ENCODE measurements at places on chromosomes 12 and 14.

GRCh38 chr12:52155048-52155868 is 36.6 kb downstream of the KRT80 start:
- no peak for DNase-seq

DNA sequence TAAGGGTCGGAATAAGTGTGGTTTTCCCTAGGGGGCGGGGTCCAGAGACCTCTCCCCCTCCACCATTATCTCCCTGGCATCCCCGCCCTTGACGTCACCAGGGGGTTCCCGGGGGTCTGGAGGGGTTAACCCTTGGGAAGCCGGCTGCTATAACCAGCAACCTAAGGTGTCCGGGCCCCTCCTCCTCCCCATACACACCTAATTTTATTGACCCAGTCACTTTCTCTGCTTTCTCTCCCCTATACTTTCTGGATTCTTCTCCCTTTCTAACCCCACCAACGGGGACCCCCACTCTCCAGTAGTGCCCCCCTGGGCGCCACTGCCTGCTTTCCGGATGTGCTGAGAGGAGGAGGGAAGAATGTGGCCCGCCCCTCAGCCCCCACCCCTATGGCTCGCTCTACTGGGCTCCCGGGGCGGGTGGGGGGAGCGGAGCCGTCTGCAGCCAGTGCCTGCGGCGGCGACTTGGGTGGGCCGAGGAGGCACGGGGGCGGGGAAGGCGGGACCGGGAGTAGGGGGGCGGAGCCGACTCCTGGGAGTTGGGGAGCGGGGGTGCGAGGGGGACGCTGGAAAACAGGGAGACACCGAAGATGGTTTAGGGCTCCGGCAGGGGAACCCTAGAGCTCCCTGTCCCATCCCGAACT is 1.8 kb downstream of the GLI1 start:
- DNase-seq = peak; percentile 74

GRCh38 chr14:50451854-50452253 is 55.2 kb upstream of the CDKL1 start:
- DNase-seq = no peak

GRCh38 chr12:116615141-116615861 is 56.1 kb downstream of the MAP1LC3B2 start:
- no peak for DNase-seq

DNA sequence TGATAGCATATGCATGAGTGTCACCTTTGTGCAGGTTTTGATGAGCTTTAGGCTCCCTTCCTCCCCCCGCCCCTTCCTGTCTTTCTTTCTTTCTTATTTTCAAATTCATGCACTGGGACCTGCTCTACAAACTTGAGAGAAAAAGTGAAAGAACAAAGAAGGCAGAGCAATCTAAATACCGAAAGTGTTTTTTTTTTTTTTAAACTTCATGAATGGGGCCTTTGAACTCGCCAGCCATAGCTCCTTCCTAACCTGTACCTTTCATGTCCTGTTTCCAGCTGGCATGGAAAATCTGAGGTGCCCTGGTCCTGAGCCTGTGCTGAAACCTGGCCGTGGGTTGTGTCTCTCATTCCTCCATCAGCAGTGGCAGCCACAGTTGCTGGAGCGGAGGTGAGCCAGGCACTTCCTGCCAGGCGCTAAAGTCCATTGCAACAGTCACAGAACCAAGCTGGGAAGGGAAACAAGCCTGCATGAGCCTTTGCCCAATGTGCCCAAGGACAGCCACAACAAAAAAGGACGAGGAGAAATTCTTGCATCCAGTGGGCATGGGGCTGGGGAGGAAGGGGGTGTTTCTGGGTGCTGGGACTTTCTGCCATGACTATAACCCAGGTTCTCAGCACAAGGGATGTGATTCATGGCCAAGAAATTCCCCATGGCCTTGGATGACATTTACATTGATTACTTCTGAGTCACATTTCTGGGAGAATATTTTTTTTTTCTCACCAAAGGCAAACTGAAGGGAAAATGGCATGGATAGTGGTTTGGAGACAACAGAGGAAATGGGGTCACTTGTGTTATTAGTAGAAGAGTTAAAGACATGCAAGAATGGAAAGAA is 102.7 kb downstream of the TMEM30B start:
- DNase-seq = no peak

- no peak for DNase-seq
These were observed 57.9 kb downstream of the SLC38A1 start for GRCh38 chr12:46210873-46211439.

GRCh38 chr14:104187931-104188726 is 49.7 kb downstream of the KIF26A start:
- DNase-seq = no peak

DNA sequence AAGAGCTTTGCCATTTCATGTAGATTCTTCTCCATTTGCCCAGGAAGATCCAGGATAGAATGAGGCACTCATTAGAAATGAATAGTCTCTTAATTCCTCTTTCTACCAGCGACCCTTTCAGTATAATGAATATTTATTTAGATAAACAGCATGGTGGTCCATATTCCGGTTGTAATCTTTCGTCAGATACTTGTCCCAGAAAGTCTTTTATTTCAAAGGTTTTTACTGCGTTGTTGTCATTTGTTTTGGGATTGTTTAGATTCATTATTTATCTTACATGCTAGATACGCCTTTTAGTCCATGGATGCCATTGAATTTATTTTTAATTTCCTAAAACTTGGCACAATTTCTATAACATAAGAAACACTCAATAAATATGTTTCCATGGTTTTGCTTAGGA is 139.7 kb upstream of the FLRT2 start:
- DNase-seq = no peak

- DNase-seq = no peak
These were observed 12.1 kb downstream of the SLC7A8 start for GRCh38 chr14:23171222-23171975.

- peak; percentile 45 for DNase-seq
These were observed 1.2 kb upstream of the WSB2 start for GRCh38 chr12:118061873-118062843.

DNA sequence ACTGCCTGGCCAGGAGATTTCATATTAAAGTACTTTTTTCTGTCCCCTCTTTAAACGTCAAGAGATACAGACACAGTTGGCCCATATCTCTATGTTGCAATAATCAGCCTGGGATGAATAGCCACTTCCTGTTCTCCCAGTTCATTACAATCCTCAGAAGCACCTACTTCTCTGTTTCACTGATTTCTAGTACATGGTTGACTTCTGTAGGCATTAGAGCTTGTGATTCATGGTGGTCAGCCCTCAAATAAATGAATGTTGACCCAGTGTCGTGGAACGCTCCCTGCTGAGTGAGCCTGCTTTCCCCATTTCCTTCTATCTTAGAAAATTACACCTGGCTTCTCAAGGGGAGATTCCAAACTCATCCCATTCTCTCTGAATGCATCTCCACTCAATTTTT is 416.7 kb downstream of the PDZRN4 start:
- no peak for DNase-seq

DNA sequence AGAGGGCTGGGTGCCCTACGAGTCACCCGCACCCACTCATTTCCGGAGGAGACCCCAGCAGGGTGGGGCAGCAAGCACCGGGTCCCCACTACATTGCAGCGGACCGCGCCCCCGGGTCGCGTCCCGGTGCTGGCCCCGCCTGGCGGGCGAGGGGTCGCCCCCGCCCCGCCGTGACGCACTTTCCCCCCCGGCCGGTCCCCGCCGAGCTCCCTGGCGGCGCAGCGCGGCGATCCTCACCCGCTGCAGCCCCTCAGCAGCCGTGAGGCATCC is 106.1 kb downstream of the PRICKLE1 start:
- peak; percentile 27 for DNase-seq

- DNase-seq = no peak
These were observed 41.1 kb downstream of the RPS29 start for GRCh38 chr14:49545071-49545470.

- DNase-seq = no peak
These were observed 23.8 kb downstream of the CYP46A1 start for GRCh38 chr14:99707921-99708320.
